Activated naive CD8-positive, alpha-beta T cell treated with anti-CD3 and anti-CD28 coated beads, Interleukin-2, amount 10 ng/mL, durations not matched to agents 7 days and 5 days (primary cell): ENCODE measurements at places on chromosomes 1 and 21. TPM values are rescaled to one million over a fixed set of nuclear protein-coding genes. Genes with fewer than 3 reads are reported as not detected.

Gene C1QC
- total RNA-seq, result 1.7 TPM

GRCh38 chr1:206496131-206496793 is 11.1 kb upstream of the RASSF5 start:
- DNase-seq, result no peak

DNA sequence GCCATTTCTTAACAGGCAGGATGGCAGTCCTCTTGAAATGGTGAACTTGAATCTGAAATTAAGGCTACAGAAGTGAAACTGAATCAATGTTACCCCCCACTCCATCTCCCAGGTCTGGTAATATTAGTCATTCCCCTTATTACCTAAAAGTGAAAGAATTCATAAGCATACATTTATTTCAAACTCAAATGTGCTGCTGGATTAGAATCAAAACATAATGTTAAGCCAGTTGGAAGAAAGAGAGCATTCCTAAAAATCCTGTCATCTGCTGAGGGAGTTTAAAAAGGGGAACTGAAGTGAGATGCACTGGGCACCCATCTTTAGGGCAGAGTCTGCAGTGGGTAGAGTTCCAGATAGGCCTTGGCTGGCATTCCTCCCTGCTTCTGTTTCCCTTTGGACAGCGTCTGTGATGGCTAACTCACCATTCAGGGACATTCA is 17.4 kb downstream of the KIAA0319L start:
- DNase-seq, result no peak

Gene TRAPPC3
- total RNA-seq, result 52.5 TPM

Gene MANEAL
- 1.3 TPM for total RNA-seq

Gene IL22RA1
- total RNA-seq, result not detected

DNA sequence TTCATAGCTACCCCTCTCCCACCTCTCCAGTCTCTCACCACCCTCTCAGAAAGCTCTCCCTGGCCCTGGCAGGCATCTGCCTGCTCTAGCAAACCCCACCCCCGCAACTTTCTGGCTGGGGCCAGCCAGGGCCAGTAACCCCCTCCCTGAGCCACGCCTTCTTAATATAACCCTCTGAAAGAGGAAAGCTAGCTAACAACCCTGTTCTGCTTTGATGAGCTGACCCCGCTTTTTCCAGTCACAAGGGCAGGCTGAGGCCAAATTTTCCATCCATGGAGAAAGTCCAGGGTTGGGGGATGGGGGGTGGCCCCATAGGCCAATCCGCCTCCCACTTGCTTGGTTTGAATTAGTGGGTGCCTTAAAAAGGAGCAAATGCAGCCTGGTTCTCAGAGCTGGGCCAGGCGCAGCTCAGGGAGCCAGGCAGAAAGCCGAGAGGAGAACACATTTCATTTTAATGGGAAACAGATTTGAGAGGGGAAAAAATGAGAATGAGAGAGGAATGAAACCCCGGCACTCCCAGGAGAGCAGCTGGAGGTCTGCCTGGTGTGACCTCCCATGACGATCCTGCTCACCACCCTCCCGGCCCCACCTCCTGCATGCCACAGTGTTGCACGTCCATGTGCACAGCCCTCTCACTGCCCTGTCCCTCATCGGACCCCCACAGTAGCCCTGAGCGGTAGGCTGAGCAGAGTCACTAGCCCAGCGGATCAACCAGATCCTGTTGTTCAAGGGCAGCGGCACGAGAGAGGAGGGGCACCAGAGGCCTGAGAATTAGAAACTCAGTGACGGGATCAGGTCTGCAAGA is 62.3 kb downstream of the OPTC start:
- no peak for DNase-seq

Gene POMGNT1
- total RNA-seq, result 34.3 TPM

DNA sequence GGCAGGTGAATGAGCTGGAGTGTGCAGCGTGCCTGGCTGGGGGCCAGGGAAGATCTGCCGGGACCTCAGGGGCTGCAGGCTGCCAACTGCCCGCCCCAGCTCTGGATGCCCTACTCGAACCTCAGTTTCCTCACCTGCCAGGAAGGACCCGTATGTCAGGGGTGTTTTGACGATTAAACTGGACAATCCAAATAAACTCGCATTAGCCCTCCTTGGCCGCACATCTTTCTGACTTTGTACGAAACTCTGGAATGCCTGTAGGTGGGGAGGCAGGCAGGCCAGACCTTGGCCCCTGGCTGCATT is 8.3 kb upstream of the ZNF669 start:
- no peak for DNase-seq

GRCh38 chr21:33268737-33269441 is 2.7 kb downstream of the IL10RB start:
- DNase-seq, result no peak

Gene AMY2B
- total RNA-seq, result 23.5 TPM

GRCh38 chr1:179883040-179883744 is 1.1 kb downstream of the TOR1AIP1 start:
- DNase-seq, result no peak

Gene S100A2
- total RNA-seq, result not detected

GRCh38 chr1:25113086-25113485 is 119.2 kb downstream of the SYF2 start:
- DNase-seq, result no peak

GRCh38 chr1:98330224-98330623 is 331.3 kb upstream of the SNX7 start:
- DNase-seq, result no peak

- no peak for DNase-seq
Observed at GRCh38 chr1:85142753-85143152, 58.1 kb downstream of the SYDE2 start.

- peak; percentile 60 for DNase-seq
Observed at GRCh38 chr1:14915356-14916054, 238.0 kb upstream of the TMEM51 start.

DNA sequence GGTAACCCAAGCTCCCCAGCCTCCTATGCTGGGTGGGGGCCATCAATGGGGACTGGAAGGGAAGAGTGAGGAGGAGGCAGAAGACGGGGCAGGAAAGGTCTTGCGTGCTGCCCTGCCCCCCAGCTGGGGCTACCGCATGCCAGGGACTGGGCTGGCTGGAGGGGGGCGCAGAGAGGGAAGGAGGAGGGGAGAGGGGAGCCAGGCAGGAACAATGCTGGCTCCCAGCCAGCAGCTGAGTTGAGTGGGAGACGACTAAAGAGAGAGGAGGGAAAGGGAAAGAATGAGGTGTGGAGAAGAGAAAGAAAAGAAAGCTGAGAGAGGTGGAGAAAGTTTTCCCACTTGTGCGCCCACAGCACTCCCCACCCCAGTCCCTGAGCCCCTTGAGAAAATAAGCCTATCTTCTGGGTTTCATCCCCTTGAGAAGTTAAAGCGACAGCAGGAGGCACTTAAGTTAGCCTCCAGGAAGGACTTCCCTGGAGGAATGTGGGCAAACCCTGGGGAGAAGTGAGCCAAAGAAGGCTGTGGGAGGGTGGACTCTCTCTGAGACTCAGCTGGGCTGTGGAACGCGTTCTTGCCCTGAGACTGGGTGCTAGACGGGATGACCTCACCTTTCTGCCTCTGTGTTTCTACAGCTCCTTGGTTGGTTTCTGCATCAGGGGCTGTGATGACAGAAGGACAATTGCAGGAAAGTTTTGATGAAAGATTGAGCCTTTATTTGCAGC is 12.9 kb upstream of the NES start:
- DNase-seq, result no peak

Gene GUCA2B
- not detected for total RNA-seq

DNA sequence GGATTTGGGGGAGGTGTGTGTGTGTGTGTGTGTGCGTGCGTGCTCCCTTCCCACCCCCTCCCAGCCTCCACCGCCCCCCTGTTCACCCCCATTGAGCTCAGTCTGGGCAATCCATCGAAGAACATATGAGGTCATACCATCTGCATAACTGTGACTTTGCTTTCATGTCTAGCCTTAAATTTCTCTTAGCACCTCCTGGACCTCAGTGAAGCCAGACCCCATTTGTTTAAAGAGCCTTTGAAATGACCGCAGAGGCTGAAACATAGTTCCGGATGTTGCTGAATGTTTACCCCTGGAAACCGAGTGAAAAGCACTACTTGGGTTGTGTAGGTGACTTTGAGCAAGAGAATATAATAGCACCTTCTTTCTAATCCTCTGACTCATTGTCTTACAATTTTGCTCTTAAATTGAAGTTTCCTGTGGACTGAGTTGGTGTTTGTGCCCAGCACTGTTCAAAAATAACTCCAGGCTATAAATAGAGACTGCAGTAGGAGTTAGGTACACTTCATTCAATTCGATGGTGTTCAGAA is 75.4 kb downstream of the UBE4B start:
- DNase-seq, result no peak
